ENCODE measurements at places on chromosomes 7 and 10.

DNA sequence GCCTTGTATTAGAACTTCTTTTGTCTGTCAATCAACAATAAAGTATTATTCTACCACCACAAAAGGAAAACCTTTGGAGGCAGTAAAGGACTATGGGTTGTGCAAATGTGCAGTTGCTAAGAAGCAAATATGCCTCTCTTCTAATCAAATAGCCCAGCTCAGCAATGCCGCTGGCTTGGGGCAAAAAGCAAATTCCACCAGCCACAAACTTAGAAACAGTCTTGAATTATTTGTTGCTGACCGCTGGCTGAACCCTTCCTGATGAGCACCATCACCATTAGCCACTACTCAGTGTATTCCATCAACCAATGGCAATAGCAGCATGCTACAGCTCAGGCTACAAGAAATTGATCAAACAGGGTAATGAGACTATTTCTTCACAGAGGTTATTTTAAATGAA is 51.0 kb downstream of the SKAP2 start:
- no peaks in the 10 kb centered on the region for H3K27me3 ChIP-seq
- no peak for DNase-seq
- no peak overlapping the region for H3K27ac ChIP-seq
- no peak overlapping the region for H3K4me3 ChIP-seq

GRCh38 chr7:70263471-70264255 is 665.4 kb downstream of the AUTS2 start:
- no peak overlapping the region for H3K4me3 ChIP-seq
- no peaks in the 10 kb centered on the region for H3K36me3 ChIP-seq
- H3K27ac ChIP-seq = no peak overlapping the region
- no peaks in the 10 kb centered on the region for H3K27me3 ChIP-seq

DNA sequence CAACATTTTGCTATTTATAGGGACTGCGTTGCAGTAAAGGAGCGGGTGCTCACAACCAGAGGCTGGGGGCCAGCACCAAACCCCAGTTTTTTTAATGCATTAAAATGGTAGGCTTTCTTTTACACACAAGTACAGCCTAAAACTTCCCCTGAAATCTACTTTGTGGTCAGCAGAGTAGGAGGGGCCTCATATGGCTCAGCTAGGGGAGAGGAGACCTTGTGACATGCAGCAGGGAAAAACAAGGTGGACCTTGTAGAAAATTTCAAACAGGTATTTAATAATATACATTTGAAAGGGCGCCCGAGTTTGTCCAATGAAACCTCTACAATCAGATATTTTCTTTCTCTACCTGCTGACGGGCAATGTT is 1.4 kb downstream of the CCDC136 start:
- H3K27me3 ChIP-seq = no peaks in the 10 kb centered on the region
- H3K36me3 ChIP-seq = 0 out of 2 replicates have a peak, but pooled peaks cover 6% of the 10 kb centered on the region
- no peak for DNase-seq
- no peak overlapping the region for H3K27ac ChIP-seq
- 0 out of 2 replicates have a peak overlapping the region, but pooled peaks have one; percentile 85 for H3K4me3 ChIP-seq

- no peaks in the 10 kb centered on the region for H3K4me1 ChIP-seq
- H3K36me3 ChIP-seq = no peaks in the 10 kb centered on the region
- DNase-seq = no peak
- H3K27me3 ChIP-seq = no peaks in the 10 kb centered on the region
- H3K27ac ChIP-seq = no peak overlapping the region
Observed at GRCh38 chr7:156236181-156236889, 404.2 kb upstream of the RNF32 start.

DNA sequence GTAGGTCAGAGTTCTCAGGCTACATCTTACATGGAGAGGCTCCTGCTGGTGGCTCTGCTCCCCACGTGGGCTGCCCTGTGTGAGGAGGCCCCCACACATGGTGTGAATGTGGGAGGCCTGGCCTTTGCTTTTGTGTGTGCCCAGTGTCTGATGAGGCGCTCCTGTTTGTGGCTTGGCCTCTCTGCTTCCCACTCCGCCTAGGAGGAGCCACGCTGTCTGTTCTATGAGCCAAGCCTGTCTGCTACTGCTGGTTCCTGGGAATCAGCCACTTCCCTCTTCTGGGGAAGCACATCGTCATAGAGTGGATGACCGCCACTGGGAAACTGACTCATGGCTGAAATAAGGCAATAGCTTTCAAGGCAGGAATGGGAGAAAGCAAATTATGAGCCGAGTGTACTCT is 87.1 kb downstream of the CYP26A1 start:
- H3K27ac ChIP-seq = no peak overlapping the region
- no peak for DNase-seq
- peaks cover 4% of the 10 kb centered on the region for H3K36me3 ChIP-seq
- no peaks in the 10 kb centered on the region for H3K4me1 ChIP-seq

GRCh38 chr7:132078891-132079735 is 497.2 kb downstream of the PLXNA4 start:
- no peaks in the 10 kb centered on the region for H3K36me3 ChIP-seq
- peak; percentile 11 for DNase-seq
- H3K27me3 ChIP-seq = no peaks in the 10 kb centered on the region

- H3K36me3 ChIP-seq = no peaks in the 10 kb centered on the region
- H3K27ac ChIP-seq = no peak overlapping the region
Observed at GRCh38 chr7:120919466-120919865, 31.1 kb upstream of the ING3 start.

GRCh38 chr7:30648744-30649540 is 33.3 kb downstream of the CRHR2 start:
- H3K27ac ChIP-seq = no peak overlapping the region
- H3K27me3 ChIP-seq = no peaks in the 10 kb centered on the region
- H3K4me3 ChIP-seq = no peak overlapping the region
- no peaks in the 10 kb centered on the region for H3K36me3 ChIP-seq

DNA sequence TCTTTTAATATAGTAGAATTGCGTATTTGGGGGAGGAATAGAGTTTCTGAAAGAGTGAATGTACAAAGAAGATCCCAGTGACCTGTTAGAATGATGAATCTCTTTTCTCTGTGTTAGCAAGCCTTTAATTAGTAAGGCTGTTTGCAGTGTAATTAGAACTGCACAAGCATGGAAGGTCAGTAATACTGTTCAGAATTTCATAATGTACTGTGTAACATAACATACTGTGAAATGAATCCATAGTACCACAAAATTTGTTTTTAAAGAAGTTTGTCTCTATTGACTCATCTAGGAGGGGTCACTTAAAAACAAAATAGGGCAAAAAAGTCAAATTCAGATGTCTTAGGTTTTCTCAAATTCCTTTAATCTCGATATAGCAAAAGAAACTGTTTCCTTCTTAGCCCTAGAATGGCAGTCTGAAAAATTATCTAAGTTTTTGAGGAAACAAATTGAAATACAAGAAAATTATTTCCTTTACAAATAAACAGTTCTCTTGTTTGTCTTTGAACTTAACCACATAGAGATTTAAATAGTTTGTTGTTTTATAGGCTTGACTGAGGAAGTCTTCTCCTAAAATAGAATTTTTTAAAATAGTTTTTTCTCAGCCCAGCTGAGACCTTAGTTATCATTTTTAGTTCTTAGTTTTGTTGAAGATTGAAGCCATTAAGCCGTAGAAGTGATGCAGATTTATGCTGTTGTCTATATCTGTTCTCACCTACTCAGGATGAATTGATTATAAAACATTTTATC is 12.5 kb downstream of the ADK start:
- H3K27ac ChIP-seq = no peak overlapping the region
- H3K4me1 ChIP-seq = no peaks in the 10 kb centered on the region
- no peaks in the 10 kb centered on the region for H3K36me3 ChIP-seq
- no peak for DNase-seq
- H3K4me3 ChIP-seq = no peak overlapping the region

- H3K27me3 ChIP-seq = no peaks in the 10 kb centered on the region
- peaks cover 6% of the 10 kb centered on the region for H3K4me1 ChIP-seq
- peak overlapping the region; percentile 77 for H3K4me3 ChIP-seq
- peak overlapping the region; percentile 84 for H3K27ac ChIP-seq
Observed at GRCh38 chr10:97291357-97292096, 910 bp downstream of the ARHGAP19 start.

Data from GM23338 (cell line).